ENCODE measurements at places on chromosomes 12 and 14.

- DNase-seq = no peak
- no peak overlapping the region for H3K27ac ChIP-seq
- H3K36me3 ChIP-seq = peaks cover 42% of the 10 kb centered on the region
- no peaks in the 10 kb centered on the region for H3K4me1 ChIP-seq
- no peak overlapping the region for H3K4me3 ChIP-seq
Measured at GRCh38 chr12:121905746-121906145, 12.6 kb upstream of the CFAP251 start.

GRCh38 chr12:78181544-78182162 lies 351.0 kb downstream of the NAV3 start:
- no peaks in the 10 kb centered on the region for H3K36me3 ChIP-seq
- no peak overlapping the region for H3K27ac ChIP-seq

DNA sequence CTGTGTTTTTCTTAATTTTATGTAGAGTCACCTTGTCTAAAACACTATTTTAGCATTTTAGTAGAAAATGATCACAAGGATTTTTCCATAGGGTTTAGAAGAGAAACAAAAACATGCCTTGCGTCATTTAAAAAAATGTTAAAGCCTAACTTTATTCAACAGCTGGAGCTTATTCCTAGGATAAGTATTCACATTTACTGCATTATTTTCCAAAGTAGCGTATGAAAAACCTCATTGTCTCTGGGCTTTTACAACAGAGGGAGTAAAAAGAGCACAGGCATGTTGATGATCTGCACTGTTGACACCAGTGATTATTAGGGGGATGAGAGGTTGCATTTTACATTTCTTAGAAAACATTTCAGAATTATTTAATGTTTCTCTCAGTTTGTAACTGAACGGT lies 66.1 kb downstream of the FRMD6 start:
- peaks cover 29% of the 10 kb centered on the region for H3K36me3 ChIP-seq
- no peaks in the 10 kb centered on the region for H3K27me3 ChIP-seq
- DNase-seq = no peak
- H3K27ac ChIP-seq = peak overlapping the region; percentile 32

DNA sequence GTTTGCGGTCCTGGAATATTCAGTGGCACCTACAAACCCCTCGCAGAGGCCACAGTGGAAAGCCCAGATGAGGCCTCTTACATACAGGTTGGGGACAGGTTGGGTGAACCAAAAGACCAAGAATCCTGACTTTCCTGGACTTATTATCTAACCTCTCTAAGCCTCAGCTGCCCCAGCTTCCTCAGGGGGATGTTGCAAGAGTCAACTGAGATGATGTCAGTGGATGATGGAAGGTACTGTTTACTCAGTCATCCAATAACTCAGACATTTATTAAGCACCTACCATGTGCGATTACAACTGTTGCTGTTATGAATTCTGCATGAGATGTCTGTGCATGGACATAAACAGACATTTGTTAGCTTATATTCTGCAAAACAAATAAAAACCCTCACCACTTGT lies 72.8 kb downstream of the RFX4 start:
- peaks cover 3% of the 10 kb centered on the region for H3K27me3 ChIP-seq
- H3K4me1 ChIP-seq = no peaks in the 10 kb centered on the region
- no peak overlapping the region for H3K27ac ChIP-seq
- H3K36me3 ChIP-seq = peaks cover 8% of the 10 kb centered on the region
- H3K4me3 ChIP-seq = no peak overlapping the region

- no peak for DNase-seq
- H3K27ac ChIP-seq = peak overlapping the region; percentile 10
- H3K4me3 ChIP-seq = no peak overlapping the region
- H3K36me3 ChIP-seq = peaks cover 32% of the 10 kb centered on the region
Measured at GRCh38 chr12:46020768-46021167, 30.4 kb upstream of the SCAF11 start.
